ENCODE measurements at places on chromosomes 1 and 21.

DNA sequence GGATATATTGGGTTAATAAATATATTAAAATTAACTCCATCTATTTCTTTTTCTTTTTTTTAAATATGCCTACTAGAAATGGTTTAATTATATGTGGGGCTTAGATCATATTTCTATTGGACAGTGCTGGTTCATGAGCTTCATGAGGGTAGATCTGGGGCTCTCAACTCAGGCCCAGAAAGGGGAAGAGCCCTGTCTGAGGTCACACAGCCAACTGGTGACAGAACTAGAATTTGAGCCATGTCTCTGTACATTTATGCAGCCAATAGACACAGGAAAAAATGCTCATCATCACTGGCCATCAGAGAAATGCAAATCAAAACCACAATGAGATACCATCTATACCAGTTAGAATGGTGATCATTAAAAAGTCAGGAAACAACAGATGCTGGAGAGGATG, 5.1 kb upstream of the EPHB2 start:
- DNase-seq = no peak

DNA sequence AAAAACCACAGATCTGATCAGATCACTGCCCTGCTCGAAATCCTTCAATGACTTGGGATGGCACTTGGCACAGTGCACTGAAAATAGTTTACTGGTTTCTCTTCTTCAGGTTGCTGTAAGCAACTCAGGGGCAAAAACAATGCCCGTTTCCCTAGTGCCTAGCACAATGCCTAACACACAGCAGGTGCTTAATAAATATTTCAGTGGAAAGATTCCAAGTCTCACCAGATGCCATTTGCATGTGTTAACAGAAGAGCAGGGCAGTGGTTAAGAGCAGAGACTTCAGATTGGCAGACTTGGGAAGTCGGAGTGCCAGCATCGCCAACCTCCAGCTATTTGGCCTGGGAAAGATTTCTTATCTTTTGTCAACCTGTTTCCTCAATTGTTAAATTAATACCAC, 10.9 kb upstream of the METTL25B start:
- DNase-seq = no peak

GRCh38 chr1:207854001-207854400, 56.9 kb downstream of the CD34 start:
- DNase-seq = no peak

DNA sequence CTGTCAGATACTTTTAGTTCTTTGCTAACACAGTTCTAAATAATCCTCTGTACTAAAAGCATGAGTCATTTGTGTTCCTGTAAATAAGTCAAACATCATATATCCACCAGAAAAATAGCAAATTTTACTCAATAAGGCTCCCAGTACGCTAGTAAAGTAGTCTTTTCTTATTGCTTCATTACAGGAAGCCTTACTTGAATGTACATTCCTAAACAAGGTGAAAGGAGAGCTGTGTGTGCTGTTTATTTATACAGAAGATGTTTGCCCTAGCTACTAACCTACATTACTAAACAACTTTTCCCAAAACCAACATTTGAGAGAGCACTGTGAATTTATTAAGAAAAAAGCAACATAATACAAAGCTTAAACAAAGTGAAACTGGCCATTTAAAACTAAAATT, 52.0 kb downstream of the ZNHIT6 start:
- no peak for DNase-seq

- no peak for DNase-seq
These were observed 366.1 kb upstream of the NEGR1 start for GRCh38 chr1:72648465-72648864.

Measured in right kidney (tissue), 9 donors.